ENCODE measurements at places on chromosomes 6 and 20.

DNA sequence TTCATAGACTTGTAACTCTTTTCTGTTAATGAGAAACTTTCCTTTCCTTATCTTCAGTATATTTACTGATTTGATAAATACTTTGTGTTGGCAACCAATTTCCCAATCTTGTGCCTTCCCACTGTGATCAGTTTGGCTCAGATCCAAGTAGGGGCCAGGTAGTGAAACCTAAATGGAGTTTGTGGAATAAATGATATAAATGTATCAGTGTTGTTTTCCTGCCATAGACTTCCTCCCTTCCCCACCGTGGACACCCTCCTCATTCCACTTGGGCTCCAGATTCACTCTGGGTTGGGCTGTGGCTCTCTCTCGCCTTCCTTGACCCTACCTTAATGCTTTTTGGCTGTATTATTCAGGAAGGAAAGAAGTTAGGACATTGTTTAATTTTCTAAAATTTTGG is 1.3 kb downstream of the ZKSCAN3 start:
- DNase-seq, result no peak

GRCh38 chr6:107576852-107577251 is 86.9 kb downstream of the SOBP start:
- DNase-seq, result no peak

DNA sequence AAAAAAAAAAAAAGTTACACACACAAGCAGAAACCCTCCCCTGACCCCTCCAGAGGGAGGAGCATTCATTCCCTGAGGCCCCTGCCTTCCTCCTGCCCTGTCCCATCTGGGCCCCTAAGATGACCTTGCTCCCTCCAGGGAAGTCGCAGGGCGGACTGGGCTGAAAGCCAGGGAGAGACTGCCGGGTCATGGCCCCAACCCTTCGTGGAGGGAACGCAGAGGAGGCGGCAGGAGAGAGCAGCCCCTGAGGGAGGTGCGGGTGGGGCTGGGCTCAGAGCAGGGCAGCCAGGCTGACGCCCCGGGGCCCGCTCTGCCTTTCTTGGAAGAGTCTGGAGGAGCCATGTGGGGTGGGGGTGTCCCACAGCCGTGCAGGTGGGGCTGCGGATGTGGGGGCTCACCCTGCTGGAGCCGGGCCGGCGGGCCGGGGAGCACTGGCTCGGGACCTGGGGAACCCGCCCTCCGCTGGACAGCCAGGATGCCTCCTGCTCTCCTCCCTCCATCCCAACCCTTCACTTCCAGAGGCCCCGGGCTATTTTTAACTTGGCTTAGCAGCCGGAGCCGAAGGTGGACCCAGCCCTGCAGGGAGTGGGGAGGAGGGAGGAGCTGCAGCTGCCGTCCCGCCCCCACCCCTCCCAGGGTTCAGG is 15.0 kb upstream of the ABHD16B start:
- DNase-seq, result no peak

GRCh38 chr6:121436960-121437850 is 1.8 kb downstream of the GJA1 start:
- DNase-seq, result no peak

DNA sequence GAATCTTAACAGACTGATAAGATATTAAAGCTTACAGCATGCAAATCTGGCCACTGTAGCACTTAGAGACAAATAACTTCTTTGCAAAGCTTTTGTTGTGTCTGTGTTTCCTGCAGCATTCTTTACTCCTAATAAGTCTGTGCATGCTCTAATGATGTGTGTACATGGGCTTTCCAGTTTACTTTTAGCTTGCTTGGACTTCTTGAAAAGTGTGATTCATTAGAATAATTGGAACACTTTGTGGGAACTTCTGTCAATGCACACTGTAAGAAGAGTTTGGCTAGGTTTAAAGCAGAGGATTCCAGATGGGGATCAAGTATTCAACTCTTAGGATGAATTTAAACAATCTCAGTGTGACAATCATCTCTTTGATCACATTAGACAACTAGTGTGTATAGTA is 22.1 kb upstream of the TINAG start:
- no peak for DNase-seq

DNA sequence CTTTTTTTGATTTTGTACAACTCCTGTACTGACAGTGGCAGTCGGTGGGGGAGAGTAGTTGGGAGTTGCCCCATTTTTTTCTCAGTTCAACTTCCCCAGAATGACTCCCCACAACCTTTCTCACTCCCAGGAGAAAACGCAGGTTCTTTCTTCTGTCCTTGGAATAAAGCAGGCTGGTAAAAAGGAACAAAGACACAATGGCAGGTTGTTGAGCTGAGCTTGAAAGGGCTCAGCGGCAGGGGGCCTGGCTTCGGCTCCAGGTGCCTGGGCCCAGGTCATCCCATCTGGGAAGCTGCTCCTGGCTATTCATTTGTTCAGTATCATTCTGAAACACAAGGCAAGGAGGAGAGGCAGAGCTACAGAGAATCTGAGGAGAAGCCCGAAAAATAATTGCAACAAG is 46.2 kb downstream of the PROKR2 start:
- DNase-seq, result no peak

DNA sequence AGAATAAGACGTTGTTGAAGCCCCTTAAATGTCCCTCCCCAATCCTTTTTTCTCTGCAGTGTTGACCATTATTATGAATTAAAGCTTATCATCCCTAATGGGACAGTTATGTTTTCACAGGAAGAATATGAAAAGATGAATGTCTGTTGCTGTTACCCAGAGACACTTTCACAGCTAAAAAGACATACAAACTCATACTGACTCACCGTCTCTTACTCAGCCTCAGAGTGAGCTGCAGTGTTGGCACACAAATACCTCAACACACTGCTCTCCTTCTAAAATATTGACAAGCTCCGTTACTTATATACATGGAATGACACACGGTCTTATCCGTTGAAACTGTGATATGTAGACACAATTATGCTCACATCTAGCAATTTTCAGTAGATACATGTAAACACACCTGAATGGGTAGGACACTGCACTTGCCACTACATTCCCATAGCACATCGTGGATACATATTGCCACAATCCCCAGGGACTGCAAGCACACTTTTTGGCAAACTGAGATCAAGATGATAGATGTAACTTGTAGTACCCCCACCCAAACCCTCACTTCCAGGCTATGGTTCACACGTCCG is 9.6 kb upstream of the SAPCD1 start:
- DNase-seq, result no peak

GRCh38 chr6:30156262-30156599 is 4.8 kb downstream of the TRIM10 start:
- DNase-seq, result no peak

DNA sequence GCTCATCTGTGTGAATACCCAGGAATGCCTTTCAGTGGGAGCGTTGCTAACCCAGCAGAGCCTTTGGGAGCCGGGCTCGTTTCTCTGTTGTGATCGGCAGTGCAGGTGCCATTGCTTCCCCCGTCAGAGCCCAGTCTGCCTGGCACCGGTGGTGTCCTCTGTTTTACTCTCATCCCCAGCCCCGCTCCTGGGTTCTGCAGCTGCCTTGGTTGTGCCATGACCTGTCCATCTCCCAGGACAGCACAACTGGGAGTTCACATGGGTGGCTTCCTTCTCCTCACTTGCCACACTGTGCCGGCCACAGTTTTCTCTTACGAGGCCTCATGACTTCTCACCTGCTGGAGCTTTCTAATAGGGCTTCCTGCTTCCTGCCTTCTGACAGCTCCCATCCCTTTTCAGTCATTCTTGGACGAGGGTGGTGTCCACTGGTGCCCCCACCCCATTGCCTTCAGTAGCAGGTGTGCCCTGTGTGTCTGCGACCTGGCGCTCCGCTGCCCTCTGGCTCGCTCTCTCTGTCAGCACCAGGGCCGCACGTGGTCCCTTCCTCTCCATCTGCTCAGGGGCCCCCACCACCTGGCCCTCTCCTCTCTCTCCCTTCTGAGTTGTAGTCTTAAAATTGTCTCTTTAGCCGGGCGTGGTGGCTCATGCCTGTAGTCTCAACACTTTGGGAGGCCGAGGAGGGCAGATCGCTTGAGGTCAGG is 110.9 kb downstream of the RPP40 start:
- DNase-seq, result no peak

- DNase-seq, result no peak
These were observed 15.7 kb upstream of the MRAP2 start for GRCh38 chr6:84017709-84018452.

Data from activated CD8-positive, alpha-beta memory T cell treated with anti-CD3 and anti-CD28 coated beads for 1 hour (primary cell).